ENCODE measurements at places on chromosomes 2 and 18.

- DNase-seq: no peak
These were observed at the start of gene IMPA2 for GRCh38 chr18:11981192-11981542. TSS of gene IMPA2 (plus strand) at chr18:11981507. CDS start at chr18:11981670, 163 bp downstream.

DNA sequence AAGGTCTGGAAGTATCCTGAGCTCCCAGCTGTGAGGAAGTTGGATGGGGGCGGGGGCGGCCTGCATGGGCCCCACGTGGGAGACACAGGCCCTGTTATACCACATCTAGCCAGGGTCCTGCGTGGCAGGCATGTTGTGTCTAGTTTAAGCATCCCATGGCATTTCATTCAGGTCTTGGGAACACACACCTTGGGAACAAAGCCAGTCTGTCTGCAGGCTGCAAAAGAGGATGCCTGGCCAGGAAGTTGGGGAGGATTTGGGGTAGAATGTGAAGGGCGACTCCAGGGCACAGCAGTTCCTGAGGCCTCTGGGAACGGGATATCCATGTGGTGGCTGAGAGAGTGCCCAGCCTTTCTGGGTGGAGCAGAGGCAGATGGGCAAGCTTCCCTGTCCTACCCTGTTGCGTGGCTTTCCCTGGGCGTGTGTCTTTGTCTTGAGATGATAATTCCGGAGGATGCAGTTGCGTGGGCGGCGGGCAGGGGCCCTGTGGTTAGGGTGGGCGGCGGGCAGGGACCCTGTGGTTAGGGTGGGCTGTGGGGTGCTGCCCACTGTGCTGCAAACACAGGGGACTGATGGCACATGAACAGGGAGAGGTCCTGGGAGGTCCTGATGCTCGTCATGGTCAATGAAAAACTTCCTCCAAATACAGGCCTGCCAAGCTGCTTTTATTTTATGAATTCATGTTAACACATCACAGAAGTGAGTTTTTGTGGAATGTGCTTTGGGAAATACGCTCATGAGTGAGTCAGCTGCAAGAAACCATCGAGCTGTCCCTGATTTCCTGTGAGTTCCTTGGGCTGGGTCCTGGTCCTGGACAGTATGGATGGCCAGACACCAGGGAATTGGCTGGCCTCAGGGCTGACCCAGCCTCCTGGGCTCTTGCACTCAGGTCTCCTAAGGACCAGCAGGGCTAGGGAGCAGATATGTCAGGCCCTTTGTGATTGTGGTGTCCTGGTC is 90.0 kb upstream of the HS6ST1 start:
- DNase-seq: no peak

DNA sequence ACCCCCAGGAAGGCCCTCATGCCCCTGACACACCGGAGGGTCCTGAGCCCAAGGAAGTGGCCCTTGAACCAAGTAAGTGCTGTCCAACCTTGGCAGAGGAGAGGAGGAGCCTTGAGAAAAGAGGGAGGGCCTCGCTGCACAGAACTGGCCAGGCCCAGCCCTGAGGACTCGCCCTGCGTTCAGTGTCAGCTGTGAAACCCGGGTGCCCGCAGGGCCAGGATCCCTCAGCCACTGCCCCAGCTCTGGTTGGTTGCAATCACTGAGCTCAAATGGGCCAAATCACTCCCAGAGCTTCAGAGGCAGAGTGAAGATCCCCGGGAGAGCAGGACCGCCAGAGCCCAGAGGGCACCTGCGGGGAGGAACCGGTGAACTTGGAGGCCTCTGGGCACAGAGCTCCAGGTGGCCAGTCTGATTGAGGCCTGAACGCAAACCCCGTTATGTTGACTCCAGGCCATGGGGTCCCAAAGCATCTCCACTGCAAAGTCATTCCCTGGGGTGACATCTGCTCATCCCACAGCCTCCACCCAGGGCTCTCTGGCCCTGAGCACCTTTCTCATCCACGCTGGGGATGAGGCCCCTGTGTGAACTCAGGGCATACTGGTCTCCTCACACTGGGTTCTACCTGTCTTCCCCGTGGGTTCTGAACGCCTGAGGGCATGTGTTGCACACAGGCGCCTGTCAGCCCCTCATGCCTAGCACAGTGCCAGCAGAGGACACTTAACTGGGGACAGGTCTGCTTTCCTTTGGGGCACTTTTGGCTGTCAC is 11.9 kb downstream of the GBX2 start:
- no peak for DNase-seq

- DNase-seq: no peak
These were observed 217.8 kb upstream of the NXPH2 start for GRCh38 chr2:138997856-138998517.

- DNase-seq: no peak
These were observed 309.9 kb upstream of the ZNF521 start for GRCh38 chr18:25661831-25662230.

DNA sequence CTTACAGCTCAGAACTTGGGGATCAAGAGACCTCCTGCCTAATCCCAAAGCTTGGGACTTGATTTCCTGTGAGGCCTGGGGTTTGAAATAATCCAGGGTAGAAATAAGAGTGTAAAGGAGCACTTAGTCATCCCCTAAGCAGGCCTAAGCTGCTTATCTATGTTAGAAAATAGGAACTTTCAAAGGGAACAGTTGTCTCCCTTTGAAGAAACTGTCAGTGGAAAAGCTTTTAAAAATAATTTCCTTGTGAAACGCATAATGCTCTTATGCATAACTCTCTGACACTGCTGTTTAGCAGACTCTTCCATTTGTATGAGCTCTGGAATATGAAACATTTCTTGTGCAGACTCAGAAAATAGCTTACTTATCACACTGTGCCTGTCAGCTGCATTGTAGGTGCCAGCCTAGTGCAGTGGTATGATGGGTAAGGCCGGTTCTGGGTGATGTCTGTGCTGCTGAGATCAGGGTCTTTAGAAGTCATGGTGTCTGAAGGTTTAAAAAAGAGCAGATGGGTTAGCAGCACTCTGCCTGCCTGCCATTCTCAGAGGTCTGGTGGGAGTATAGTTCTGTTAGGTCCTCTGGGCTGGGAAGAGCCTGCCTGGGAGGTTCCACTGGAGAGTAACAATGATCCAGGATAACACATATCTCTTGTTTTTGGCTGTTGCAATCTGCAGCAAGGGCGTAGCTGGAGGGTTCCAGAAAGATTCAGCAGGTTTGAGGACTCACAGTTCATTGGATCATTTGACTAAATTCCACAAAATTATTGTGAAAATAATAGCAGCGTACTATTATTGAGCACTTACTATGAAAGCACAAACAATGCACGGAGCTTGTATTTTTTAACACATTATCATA is 283.2 kb upstream of the MEX3C start:
- peak; percentile 34 for DNase-seq

- no peak for DNase-seq
These were observed 58.9 kb upstream of the FAM136A start for GRCh38 chr2:70360661-70361270.

DNA sequence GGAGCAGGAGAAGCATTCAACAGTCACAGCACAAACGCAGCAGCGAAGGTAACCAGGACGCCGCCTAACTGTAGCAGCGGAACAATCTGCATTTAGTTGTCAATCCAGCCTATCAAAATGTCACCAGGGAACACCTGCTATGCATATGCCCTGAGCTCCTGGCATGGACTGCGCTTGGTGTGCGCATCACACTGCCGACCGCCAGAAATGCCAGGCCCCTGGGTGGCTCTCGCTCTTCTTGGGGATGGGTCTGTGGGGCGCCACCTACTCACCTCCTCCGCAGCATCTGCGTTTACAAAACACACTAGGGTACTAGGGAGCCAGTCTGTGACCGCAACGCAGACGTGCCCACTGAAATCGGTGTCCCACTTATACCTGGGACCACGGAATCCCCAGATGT is 31.7 kb downstream of the ZNF516 start:
- no peak for DNase-seq

DNA sequence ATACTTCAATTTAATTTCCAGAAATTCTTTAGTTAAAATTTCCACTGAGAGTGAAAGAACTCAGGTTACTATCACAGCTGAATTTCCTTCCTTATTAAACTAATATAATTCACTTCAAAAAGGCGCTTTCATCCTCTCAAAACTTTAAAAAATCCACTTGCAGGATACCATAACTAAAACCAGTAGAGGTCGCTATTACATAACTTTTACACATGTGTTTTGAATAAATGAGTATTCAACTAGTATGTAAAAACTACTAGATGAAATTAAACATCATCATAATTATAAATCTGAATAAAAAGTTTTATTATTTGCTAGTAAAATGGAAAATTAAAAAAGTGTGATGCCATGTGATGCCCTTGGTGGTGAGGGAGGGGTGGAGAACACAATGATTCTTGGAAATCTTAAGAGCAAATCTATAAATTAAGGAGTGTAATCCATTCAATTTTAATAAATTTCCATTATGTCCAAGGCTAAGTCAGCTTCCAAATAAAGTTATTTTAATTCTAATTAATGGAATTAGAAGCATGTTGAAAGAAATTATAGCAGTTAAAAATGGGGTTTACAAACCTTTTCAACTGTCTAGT is 61.4 kb downstream of the SOS1 start:
- no peak for DNase-seq

GRCh38 chr2:178074123-178075005 is 1.8 kb upstream of the PDE11A start:
- DNase-seq: no peak

DNA sequence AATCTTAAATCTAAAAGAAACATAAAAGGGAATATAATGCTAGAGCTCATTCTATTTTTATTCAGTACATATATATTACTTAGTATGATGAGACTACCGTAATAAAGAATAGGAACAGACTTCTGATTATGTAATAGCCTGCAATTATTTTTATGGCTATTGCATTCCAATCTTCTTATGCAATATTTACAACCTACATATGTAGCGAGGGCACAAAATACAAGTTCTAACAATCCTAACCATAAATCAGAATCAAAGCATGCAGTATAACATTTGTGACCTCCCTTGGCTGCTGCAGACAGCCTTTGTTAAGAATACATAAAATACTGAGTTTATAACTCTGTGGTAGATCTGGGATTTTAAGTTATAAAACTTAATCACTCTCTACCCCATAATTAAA is 177.6 kb downstream of the BABAM2 start:
- DNase-seq: no peak

GRCh38 chr2:34307636-34308035 is 708.5 kb upstream of the FAM98A start:
- DNase-seq: no peak

- DNase-seq: no peak
These were observed 27.9 kb downstream of the KIAA1328 start for GRCh38 chr18:36856815-36857214.

- no peak for DNase-seq
These were observed 309.5 kb downstream of the SATB2 start for GRCh38 chr2:199148076-199148845.

DNA sequence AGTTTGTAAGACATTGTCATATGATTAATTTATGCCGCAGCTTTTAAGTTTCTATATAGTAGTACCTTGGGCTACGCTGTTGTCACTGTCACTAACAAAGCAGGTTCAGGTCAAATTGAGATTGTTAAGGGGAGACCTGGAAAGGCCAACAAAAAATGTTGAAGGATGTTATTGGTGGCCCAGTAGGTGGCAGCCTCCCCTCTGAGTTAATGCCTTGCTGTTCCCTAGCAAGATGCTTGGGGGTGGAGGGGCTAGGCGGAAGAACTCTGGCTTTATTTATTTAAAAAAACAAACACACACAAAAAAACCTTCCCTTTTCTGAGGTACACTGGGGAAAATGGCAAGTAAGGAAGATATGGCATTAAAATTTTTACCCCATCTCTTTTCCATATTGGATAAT is 128.3 kb upstream of the ATP5MC3 start:
- no peak for DNase-seq

- no peak for DNase-seq
These were observed 28.2 kb upstream of the ATG16L1 start for GRCh38 chr2:233223059-233223894.

DNA sequence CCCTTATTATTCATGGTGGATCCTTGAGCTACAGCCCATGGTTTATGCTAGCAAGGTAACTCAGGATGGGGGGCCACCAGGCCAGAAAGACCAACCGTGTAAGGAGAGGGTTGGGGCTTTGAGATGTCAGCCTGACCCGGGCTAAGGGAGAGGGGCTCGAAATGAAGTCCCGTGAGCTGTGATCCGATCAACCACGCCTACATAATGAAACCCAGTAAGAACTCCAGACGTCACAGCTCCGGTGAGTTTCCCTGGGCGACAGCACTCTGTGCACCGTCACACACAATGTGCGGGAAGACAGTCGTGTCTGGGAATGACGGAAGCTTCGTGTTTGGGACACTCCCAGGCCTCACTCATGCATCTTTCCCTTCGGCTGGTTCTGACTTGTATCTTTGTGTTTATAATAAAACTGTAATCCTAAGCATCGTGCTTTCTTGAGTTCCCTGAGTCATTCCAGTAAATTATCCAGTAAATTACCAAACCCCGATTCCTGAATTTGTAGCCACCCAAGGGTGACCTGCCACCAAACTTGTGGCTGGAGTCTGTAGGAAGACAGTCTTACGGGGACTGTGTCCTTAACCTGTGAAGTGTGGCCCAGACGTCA is 44.2 kb downstream of the CYP27C1 start:
- DNase-seq: no peak

DNA sequence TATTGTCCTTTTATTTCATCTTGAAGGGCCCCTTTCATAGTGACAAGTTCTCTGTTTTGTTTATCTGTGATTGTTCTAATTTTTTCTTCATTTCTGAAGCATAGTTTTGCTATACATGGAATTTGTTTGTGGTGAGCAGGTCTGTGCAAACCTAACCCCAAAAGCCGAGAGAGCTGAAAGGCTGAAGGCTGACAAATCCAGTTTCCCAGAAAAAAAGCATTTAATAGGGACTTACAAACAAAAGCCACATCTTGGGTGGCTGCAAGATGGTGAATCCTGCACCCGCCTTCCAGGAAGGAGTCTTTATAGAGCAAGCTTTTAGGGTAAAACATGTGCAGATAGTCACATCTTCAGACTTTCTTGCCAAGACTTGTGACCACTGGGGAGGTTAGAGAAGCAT is 473.4 kb upstream of the TRIB2 start:
- no peak for DNase-seq

GRCh38 chr2:43402452-43402937 is 176.1 kb upstream of the ZFP36L2 start:
- DNase-seq: no peak

- DNase-seq: no peak
These were observed 137.2 kb downstream of the BCL2 start for GRCh38 chr18:63182310-63182772.

DNA sequence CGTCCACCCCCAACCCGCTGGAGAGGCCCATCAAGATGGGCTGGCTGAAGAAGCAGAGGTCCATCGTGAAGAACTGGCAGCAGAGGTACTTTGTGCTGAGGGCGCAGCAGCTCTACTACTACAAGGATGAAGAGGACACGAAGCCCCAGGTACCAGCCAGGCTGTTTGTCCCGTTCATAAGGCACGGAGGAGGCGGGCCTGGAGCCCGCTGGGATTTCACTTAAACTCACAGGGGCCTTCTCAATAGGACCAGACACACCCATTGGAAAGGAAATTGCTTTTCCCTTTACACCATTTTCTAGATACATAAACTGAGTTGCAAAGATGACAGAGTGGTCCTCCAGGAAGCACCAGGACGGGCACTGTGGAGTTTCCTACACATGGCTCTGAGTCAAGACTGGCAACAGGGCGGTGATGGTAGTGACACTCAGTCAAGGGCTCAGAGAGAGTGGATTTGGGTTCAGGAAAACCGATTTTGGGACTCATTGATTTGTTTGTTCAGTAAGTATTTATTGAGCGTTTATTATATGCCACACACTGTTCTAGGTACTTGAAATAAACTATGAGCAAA is 40.7 kb downstream of the ARHGAP25 start:
- no peak for DNase-seq

- no peak for DNase-seq
These were observed 50.3 kb downstream of the SS18 start for GRCh38 chr18:26040051-26040656.
